Stimulated activated CD4-positive, alpha-beta T cell treated with anti-CD3 and anti-CD28 coated beads, Interleukin-12 subunit alpha, Interleukin-12 subunit beta, amount 100 ng/mL, for 4 hours (primary cell): ENCODE measurements at places on chromosomes 2 and 18.

DNA sequence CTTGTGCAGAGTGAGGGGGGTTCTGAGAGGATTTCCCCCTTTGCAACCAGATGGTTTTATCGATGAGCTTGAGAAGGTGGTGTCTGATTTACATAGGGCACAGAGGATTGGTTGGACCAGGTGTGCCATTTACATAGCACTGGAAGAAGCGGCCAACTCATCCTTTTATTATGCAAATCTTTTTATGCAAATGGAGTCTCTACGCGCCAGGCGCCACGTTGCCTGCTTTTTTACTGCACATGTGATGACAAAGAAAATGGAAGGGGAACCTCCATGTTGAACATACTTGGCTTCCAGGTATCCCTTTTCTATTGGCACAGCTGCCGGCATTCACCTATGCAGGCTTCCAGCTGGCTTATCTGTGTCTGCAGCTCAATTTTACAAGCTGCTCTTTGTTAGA, 18.4 kb upstream of the TXNL4A start:
- no peak for DNase-seq

- no peak for DNase-seq
These were observed 291.5 kb downstream of the SLC4A3 start for GRCh38 chr2:219918944-219919343.

GRCh38 chr2:207504513-207505170, 25.1 kb upstream of the CREB1 start:
- DNase-seq: no peak

GRCh38 chr2:133718688-133719201, 150.5 kb upstream of the NCKAP5 start:
- DNase-seq: no peak

DNA sequence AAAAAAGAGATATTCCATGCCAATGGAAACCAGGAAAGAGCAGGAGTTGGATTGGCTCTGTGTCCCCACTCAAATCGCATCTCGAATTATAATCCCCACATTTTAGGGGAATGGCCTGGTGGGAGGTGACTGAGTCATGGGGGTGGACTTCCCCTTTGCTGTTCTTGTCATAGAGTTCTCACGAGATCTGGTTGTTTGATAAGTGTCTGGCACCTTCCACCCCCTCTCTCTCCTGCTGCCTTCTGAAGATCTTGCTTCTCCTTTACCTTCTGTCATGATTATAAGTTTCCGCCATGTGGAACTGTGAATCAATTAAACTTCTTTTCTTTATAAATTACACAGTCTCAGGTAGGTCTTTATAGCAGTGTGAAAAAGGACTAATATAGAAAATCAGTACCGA, 355.6 kb downstream of the NBAS start:
- peak; percentile 19 for DNase-seq

DNA sequence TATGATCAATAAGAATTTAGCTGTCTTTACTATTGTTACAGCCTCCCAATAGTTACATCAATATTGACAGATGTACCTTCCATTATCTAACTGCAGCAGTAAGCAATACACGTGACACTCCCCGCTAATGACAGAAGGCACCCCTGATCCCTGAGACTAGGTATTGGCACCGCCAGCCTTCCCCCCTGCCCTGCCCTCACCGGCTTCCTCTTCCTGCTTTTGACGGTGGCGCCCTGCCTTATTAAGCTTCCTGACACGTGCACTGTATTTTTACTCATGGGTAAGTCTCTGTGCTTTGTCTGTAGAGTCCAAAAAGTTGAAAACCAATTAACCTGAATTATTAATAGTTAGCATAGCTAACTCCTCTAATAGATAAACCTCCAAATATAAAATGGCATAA, 223.5 kb downstream of the EIPR1 start:
- no peak for DNase-seq

- no peak for DNase-seq
These were observed 79.2 kb downstream of the ZDBF2 start for GRCh38 chr2:206353685-206354084.

DNA sequence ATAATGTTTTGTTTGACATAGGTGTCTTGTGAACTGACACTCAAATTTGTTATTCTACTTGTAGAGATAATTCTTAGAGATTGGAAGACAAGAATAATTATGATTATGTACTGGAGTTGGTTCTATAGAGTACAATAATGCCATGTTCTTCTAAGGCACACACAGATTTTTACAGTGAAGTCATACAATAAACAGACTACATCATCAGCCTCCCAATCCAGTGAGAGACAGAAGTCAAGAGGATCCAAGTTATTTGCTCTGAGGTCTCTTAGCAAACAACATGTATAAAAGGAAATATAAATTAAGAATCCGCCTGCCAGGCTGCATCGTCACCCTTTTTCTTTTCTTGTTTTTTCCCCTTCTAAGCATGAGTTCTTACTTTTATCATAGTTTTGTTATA, 613.5 kb upstream of the SETBP1 start:
- DNase-seq: no peak

- DNase-seq: no peak
These were observed 213.4 kb downstream of the CDH20 start for GRCh38 chr18:61546590-61546989.

- no peak for DNase-seq
These were observed 152.9 kb upstream of the NCKAP5 start for GRCh38 chr2:133721118-133721517.

- no peak for DNase-seq
These were observed 23.2 kb downstream of the SATB2 start for GRCh38 chr2:199434555-199434954.

DNA sequence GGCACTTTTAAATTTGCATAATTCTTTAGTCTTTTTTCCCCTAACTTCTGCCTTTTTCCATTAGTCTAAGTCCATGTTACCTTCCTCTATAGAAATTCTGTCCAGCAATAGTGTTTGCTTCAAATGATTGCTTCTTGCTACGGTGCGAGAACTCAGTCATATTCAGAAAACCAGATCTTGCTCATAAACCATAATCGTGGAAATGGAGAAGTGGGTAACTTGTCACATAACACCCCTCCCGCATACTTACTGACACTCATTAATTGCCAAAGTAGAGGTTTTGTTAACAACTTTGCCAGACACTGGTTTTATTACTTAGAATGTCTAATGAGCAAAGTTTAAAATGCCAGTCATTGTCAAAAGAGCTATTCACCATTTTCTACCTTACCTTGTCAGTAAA, 94.3 kb upstream of the TWSG1 start:
- DNase-seq: no peak

- no peak for DNase-seq
These were observed 14.6 kb downstream of the THNSL2 start for GRCh38 chr2:88184762-88185161.

- DNase-seq: no peak
These were observed 113.7 kb downstream of the EPB41L3 start for GRCh38 chr18:5430131-5430530.

GRCh38 chr2:60560734-60561644, 7.5 kb upstream of the BCL11A start:
- DNase-seq: no peak
